ENCODE measurements at places on chromosomes 11 and 22.
A peak's percentile ranks its signal among the peaks of the same experiment; 100 is the strongest.

- no peak for DNase-seq
Measured at GRCh38 chr22:41193829-41194228, 11.3 kb upstream of the L3MBTL2 start.

DNA sequence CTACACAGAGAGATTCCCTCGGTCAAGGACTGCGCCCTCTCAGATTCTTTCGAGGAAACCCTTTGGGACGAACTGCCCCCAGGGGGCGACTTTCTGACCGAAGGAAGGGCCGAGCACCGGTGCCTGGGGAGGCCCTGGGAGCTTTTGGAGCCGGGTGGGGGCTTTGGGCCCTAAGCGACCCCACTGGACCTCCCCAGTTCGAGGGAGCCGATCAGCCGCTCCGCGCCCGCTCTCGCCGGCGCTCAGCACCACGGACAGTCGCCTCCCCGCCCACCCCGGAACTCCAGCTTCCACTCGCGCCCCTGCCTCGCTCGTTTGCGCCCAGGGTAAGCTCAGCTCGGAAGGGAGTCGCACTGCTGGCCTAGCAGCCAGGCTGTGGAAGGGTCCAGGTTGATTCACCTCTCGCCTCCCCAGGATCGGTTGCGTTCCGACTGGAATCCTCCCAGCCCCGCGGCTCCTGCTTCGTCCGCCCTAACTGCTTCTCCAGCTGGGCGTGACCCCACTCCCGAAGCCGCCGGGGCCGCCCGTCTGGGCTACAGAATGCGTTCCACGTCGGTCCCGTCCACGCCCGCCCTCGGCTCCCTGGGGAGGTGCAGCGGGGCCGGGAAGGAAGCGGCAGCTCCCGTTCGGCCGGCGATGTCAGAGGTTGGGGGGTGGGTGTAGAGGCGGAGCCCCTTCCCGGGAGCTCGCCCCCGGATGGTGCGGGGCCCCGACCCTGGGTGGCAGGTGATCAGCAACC is 428 bp downstream of the SCN3B start:
- peak; percentile 15 for DNase-seq

- no peak for DNase-seq
Measured at GRCh38 chr22:41245917-41246499, 5.3 kb upstream of the CHADL start.

- DNase-seq = no peak
Measured at GRCh38 chr22:43890901-43891331, 897 bp downstream of the PNPLA5 start.

DNA sequence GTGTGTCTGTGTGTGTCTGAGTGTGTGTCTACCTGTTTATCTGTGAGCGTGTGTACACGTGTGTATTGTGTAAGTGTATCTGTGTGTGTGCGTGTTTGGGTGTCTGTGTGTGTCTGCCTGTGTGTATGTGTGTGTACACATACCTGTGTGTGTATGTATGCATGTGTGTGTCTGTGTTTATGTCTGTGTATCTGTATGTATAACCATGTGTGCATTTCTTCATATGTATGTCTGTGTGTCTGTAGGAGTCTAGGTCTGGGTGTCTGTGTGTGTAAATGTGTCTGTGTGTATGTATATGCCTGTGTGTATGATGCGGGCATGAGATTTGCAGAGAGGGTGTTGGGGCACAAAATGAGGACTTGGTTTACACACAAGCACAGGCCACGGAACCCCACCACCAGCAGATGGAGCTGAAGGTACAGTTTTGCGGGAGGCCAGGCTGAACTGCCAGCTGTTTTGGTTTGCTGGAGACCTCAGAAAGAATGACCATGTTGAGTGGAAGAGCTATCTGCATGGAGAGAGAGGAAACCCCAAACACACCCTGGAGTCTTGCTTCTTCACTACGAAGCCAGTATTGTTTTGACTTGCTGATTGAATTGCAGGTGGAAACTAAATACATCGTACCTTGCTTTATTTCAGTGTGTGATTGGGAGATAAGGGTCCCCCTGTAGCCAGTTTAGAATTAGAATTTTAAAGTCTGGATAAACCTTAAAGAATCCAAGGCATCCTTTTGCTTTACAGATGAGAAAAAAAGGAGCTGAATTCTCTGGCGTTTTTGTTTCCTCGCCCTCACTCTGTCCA is 497.2 kb downstream of the NTM start:
- no peak for DNase-seq

DNA sequence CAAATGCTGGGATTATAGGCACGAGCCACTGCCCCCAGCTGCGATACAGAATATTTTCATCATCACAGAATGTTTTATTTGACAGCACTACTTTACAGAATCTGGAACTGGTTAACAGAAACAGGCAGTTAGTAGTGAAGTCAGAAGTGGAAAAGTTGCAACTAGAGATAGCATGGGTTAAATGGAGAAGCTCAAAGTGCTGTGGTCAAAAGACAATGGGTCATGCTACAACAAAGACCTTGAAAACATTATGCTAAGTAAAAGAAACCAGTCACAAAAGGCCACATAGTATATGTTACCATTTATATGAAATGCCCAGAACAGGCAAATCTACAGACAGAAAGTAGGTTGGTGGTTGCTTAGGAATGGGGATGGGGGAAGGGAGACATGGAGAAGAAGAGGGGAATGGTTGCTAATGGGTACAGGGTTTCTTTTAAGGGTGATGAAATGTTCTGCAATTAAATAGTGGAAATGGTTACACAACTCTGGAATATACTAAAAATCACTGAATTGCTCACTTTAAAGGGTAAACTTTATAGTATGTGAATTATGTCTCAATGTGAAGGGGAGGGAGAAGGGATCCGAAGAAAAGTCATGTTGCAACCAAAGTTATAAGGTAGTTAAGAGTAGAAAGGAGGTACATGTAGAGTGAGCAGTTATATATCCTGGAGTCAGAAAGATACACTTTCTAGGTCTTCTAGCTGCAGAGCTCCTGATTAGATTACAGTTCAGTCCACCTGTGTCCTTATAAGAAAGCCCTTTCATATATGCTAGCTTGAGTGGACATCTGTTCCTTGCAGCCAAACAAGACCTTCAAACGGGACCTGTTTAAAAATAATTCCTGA is 46.3 kb upstream of the RAPSN start:
- DNase-seq = no peak

DNA sequence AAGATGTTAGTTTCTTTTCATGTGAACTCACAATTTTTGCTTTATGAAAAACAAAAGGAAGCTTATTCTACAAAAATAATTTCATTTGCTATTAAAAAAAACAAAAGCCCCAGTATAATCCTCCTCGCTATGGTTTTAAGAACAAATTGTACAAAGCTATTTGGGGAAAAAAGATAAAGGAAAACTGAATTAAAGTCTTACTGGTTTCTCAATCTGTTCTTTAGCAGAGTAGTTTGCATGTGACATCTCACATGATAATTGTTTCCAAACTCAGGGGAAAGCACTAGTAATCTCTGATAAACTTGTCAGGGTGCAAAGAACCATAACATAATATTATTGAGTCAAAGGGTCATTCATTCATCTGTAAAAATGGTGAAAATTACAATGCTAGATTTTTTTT is 2.9 kb upstream of the DDI1 start:
- DNase-seq = no peak

- DNase-seq = no peak
Measured at GRCh38 chr11:44972746-44973435, 22.2 kb upstream of the TP53I11 start.

DNA sequence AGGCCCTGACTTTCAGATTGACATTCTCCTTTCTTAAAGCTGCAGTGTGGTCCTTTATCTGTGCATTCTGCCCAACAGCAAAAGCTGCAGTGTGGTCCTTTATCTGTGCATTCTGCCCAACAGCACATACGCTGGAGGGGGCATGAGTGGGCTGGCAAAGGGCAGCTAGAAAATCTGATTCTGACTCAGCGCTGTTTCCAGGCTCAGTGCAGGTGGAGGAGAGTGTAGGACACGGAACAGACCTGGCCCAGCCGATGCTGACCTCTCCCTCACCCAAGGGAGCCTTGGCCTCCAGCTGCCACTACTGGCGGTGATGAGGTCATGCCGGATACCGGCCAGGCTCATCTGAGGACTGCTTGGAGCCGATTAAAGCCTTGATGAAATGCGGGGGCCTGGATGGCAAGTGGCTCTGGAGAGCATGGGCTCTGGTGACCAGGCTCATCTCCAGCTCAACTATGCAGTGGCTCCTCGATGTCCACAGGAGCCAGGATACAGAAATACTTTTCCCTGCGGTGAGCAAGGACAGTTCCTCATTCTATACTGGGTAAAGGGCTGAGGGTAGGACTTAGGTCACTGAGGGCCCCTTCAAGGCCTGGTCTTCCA is 84.6 kb downstream of the CLPB start:
- no peak for DNase-seq

DNA sequence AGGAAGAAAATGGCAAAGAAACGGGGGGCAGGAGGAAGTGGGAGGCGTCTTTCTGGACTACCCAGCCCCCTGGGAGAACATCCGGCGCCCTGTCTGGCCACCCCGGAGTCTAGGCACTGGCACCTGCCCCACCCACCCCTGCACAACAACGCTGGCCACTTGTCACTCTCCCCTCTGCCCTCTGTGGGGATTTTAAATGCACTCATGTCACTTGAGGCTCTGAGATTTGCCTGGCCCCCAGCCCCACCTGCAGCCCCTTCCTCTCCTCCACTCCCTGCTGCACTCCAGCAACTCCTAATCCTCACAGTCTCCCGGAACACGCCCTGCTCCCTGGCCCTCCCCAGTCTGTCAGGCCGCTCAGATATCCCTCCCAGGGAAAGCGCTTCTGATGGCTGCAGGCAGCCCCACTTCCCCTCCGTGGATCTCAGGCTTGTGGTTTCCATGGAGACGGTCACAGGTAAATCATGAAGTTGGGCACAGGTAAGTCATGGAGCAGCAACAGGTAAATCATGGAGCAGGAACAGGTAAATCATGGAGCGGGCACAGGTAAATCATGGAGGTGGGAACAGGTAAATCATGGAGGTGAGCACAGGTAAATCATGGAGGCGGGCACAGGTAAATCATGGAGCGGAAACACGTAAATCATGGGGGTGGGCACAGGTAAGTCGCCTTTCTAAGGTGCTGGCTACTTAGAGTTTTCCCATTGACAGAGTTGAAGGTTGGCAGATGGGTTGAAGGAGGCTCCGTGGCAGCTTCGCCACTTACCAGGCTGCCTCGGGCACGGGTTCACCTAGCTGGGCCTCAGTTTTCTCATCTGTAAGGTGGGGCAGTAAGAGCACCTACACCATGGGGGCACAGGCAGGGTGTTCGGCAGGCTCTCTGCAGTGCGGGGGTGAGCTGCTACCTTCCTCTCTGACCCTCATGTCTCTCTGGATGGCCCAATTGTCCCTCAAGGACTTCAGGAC is 79.0 kb upstream of the SHISAL1 start:
- no peak for DNase-seq

- peak; percentile 70 for DNase-seq
Measured at GRCh38 chr22:21766691-21767462, 31.3 kb upstream of the YPEL1 start.

DNA sequence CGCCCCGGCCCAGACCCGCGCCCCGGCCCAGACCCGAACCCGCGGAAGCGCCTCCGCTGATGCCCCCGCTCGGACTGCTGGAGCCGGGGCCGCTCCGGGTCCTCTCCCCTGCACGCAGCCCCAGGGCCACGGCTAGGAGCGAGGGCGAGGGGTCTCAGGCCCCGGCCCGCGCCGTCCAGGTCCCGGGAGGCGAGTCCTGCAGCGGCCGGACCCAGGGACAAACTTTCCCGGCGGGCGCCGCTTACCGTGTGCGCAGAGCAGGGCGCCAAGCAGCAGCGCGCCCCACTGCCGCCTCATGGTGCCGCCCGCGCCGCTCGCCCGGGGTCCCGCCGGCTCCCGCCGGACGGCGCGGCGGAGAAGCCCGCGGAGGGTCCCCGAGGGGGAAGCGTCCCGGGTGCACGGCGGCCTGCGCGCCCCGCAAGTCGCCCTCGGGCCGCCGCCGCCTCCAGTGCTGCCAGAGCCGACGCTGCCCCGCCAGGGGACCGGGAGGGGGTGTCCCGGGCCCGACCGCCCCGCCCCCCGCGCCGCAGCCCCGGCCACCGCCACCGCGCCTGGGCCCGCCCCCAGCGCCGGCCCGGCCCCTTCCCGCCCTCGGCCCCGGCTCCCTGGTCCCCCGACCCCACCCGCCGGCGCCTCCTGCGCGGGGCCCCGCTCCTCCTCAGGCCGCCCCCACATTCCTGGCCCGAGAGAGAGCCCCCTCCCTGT is at the start of gene LRP4:
TSS of gene LRP4 (minus strand) at position 468 of the 705 bp plus-strand sequence. CDS start at position 297, 171 bp downstream.
- peak; percentile 31 for DNase-seq

DNA sequence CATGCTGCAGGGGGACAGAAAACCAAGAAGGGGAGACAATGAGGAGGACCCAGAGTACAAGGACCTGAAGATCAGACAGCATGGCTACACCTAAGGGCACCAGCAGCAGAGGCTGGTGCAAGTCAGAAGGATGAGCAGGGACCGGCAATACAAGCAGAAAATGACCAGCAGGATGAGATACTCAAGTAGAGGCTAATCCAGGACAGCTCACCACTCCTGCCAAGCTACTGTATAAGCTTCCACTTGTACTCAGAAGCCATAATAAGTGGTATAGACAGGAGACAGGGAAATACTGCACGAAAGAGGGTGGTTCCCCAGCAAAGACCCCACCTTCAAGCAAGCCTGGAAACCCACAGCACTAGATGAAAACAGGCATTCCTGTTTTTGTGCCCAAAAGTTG is 138.7 kb upstream of the ZC3H12C start:
- no peak for DNase-seq

GRCh38 chr11:70111269-70112016 is 33.3 kb downstream of the ANO1 start:
- no peak for DNase-seq

DNA sequence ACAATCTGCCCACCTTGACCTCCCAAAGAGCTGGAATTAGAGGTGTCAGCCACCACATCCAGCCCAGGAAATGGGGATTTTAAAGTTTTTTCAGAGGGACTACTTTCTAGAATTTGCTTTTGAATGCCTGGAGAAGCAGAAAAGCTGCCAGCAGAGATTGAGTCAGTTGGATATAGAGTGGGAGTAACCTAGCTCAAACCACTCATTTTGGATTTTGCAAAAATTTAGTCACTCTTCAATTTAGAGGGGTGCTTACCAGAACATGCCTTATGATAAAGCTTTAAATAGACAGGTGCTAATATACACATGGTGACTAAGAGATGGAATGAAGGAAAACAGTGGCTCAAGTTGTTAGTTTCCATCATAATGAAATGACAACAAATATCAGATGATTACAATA is 26.5 kb upstream of the PSMA1 start:
- no peak for DNase-seq

DNA sequence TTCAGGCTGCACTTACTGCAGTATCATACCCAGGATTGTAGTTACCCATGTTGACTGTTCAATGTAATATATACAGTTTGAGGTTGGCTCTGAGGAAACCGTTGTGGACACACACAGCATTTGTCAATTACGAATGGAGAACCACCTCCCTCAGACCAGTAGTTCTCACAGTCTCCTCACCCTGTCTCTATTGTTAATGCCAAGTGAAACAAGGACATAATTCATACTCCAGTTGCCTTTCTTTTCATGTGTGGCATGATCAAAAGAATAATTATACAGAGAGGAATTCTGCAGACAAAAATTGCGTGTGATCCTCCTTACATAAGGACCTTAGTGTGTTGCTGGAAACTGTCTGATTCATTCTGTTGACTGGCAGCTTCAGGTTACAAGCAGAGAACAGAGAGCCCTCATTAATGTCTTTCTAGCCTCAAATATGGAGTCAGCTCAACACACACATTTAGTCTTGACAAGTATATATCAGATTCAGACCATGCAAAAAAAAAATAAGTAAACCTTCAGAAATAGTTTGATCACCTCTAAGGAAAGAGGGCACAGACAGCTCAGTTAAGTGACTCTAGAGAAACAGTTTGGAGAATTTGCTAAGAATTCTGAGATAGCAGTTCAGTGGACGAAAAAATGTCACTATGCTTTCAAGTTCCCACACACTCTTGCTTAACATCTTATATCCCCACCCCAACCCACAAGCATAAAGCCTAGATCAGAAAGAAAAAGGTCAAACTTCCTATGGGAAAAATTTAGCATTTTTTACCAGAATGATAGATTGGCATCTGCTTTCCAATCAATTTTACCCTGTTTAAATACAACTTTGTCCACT is 96.1 kb downstream of the MAML2 start:
- peak; percentile 33 for DNase-seq

All from stimulated activated naive CD8-positive, alpha-beta T cell treated with anti-CD3 and anti-CD28 coated beads, Interleukin-15, amount 100 ng/mL, for 72 hours (primary cell).